ENCODE measurements at places on chromosomes 5 and 9. TPM values are rescaled to one million over a fixed set of nuclear protein-coding genes. Genes with fewer than 3 reads are reported as not detected.

Gene TXNDC8
- total RNA-seq, result not detected

Gene C5
- 3.7 TPM for total RNA-seq

Gene CATSPER3
- total RNA-seq, result not detected

Gene CTSV
- 0.38 TPM for total RNA-seq

Gene TNFSF15
- 1.5 TPM for total RNA-seq

Gene PCDHA9
- total RNA-seq, result under 0.01 TPM

Gene SLC6A7
- total RNA-seq, result under 0.01 TPM

Gene ZNF367
- 11.9 TPM for total RNA-seq
